ENCODE measurements at places on chromosomes 7 and 10. TPM values are rescaled to one million over a fixed set of nuclear protein-coding genes. Genes with fewer than 3 reads are reported as not detected.

DNA sequence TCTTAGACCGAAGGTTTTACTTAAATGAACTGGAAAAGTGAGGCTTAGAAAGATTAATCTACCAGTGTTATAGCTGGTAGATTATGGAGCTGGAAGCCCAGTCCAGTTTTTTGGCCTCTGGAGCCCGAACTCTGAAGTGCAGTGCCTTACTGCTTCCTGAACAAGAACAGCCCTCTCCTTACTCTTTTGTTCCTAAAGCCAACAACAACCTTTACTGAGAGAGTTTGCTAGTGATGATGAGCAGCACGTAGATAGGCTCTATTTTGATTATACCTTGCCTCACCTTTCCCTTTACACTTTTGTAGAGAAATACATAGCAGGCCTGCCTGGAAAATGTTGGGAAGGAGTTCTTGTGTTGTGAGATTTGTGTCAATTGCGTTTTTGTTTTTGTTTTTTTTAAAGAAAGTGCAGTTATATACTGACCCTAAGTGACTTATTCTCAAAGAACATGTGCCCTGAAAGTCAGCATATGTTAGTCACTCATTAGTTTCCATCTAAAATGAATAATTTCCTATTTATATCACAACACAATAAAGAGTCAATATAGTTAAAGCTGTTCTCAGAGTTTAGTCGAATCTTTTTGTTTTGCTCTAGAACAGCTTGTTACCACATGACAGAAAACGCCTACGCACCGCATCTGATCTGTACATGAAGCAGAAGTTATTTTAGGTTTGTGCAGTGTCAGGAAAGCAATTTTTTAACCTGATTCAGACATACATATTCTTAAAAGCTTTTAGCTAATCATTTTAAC, 33.0 kb downstream of the PLEKHA1 start:
- no peak for DNase-seq

GRCh38 chr10:58305821-58306220, 29.0 kb upstream of the UBE2D1 start:
- no peak for DNase-seq

DNA sequence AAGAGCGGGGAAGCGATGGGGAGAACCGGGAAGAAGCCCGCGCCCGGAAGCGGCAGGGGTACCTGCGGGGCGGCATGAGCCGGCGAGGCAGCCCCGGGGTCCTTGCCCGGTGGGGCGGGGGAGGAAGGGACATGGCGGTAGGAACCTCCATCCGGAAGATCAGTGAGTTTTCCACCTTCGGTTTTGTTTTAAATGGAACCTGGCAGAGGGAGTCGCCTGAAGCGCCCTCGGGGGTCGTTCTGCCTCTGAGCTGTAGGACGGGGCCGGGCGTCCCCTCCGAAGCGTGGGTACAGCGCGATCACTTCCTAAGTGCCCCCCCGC, 471 bp downstream of the PFKP start:
- DNase-seq = no peak

The CALML5 gene
- total RNA-seq = not detected

- DNase-seq = no peak
Observed at GRCh38 chr10:22494007-22494406, 148.7 kb downstream of the SPAG6 start.

- peak; percentile 26 for DNase-seq
Observed at GRCh38 chr7:24718977-24719491, 38.2 kb downstream of the GSDME start.

DNA sequence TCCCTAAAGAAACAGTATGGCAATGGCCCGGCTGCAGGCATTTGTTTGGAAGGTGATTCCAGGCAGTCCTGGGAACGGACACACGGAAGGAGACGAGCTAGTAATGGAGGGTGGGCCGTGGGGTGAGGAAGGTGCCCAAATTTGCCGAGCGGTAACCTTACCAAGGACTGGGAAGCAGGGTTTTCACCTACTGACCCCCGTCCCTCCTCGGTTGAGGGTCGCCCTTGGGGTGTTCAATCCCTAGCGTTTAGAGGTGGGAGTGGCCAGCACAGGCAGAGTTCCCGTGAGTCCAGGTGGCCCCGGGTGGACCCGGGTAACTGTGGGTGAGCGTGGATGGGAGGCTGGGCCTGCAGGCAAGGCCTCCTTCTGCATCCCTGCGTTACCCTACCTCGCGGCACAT, 198.8 kb downstream of the TCERG1L start:
- no peak for DNase-seq

GRCh38 chr10:61478621-61479312, 25.6 kb upstream of the TMEM26 start:
- DNase-seq = no peak

The CYP2C19 gene
- total RNA-seq = 0.37 TPM

DNA sequence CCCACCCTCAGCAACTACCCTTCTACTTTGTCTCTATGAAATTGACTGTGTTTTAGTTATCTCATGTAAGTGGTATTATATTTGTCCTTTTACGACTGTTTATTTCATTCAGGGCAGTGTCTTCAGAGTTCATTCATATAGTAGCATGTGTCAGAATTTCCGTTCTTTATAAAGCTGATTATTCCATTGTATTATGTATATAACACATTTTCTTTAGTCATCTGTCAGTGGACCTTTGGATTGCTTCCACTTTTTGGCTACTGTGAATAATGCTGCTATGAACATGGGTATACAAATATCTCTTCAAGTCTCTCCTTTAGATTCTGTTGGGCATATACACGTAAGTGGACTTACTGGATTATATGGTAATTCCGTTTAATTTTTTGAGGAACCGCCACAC, 14.5 kb downstream of the SLF2 start:
- no peak for DNase-seq

- no peak for DNase-seq
Observed at GRCh38 chr7:28661826-28662595, 249.7 kb downstream of the CREB5 start.

DNA sequence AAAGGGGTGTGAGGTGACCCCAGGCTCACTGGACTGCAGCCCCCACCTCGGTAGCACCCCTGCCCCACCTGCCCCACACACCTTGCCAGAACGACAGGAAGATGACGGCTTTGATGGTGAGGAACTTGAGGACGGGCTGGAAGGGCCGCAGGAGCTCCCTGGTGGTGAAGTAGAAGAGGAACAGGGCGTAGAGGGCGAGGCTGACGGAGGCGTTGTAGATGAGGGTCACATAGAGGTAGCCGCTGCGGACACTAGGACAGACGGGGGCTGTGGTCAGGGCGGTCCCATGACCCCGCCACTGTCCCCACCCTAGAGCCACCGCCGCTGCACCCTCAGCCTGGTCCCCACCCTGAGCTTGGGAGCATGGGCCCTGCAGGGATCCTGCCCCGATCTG, 7.6 kb downstream of the TMEM184A start:
- no peak for DNase-seq

The GPAM gene
- total RNA-seq = 157 TPM

The TMEM176A gene
- 346 TPM for total RNA-seq

- no peak for DNase-seq
Observed at GRCh38 chr10:48634984-48635557, 30.2 kb upstream of the ARHGAP22 start.

DNA sequence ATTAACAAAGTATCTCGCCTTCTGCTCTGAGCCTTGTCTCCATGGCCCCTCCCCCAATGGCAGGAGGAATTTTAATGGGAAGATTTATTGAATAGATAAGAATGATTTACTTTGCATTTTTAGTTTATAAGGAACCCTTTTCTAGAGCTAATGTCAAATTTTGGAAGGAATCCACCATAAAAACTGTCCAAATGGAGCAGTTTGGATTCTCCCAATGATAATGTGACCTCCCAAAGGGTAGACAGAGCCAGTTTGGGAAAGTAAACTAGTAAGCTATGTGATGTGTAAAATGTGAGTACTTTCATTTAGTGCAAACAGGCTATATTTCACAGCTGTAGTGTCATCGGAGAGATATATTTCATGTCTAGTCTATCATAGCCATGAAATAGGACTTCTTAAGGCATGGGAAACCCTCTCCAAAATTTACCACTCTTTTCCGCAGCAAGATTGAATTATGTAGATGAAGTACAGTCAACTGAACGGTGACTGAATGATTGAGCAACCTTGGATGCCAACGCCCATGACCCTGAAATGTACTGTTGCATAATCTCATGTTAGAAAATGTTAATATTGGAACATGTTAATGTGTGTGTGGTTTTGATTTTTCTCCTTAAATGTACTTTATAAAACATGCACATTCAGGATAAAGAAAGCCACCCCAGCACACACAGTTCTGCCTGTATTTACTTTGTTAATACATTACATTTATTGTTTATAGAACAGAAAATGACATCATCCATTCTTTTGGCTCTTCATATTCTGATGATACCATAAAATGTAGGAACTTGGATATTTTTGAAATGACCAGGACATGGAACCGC, 140.6 kb downstream of the NRP1 start:
- DNase-seq = no peak

The PLEKHS1 gene
- not detected for total RNA-seq

GRCh38 chr7:158586499-158587161, 993 bp downstream of the PTPRN2 start:
- DNase-seq = no peak

The PSMC2 gene
- total RNA-seq = 158 TPM

- DNase-seq = peak; percentile 86
Observed at GRCh38 chr7:151080522-151081169, at the start of gene FASTK. TSS of gene FASTK (minus strand) at chr7:151080809. CDS start at chr7:151080766, 43 bp downstream.

GRCh38 chr10:72133517-72133916, 45.2 kb upstream of the SPOCK2 start:
- no peak for DNase-seq

DNA sequence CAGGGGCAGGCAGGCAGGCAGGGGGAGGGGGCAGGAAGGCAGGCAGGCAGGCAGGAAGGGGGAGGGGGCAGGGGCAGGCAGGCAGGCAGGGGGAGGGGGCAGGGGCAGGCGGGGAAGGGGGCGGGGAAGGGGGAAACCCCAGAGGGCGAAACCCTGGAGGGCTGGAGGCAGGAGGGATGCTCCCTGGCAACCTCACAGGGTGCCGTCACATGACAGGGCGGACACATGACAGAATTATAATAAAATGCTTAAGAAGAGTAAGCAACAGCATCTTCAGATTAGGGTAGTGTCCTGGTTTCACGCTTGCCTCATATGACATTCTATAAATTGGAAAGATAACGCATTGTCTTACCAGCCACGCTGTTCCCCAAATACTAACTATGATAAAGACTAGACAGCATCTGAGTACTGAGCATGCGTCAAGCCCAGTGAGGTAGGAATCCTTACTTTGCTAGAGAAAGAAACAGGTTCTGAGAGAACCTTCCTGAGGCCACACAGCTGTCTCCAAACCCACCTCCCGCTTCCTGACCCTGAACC, 131.6 kb downstream of the DIP2C start:
- DNase-seq = no peak

GRCh38 chr7:24609059-24609458, 35.8 kb downstream of the PALS2 start:
- DNase-seq = no peak

DNA sequence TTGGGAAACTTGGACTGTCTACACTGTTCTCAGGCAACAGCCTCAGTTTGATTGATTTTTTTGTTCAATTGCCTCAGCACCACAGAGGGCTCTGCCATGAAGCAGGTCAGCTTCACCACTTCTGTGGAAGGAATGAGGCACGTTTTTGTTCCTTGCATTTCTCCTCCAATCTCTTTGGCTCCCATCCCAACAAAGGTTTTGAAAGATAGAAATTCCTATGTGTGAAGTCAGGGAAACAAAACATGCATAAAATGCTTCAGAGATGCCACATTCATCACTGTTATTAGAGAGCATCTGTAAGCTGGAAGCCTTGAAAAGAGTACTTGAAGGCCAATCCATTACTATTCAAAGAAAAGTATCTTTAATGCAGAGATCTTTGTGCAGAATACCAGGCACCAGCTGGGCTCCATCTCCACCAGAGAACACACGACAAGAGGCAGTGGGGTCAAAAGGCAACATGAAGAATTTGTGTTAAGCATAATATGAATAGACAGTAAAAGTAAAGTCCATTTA, 249.1 kb upstream of the LYZL1 start:
- DNase-seq = no peak

The XRCC2 gene
- total RNA-seq = 0.33 TPM

DNA sequence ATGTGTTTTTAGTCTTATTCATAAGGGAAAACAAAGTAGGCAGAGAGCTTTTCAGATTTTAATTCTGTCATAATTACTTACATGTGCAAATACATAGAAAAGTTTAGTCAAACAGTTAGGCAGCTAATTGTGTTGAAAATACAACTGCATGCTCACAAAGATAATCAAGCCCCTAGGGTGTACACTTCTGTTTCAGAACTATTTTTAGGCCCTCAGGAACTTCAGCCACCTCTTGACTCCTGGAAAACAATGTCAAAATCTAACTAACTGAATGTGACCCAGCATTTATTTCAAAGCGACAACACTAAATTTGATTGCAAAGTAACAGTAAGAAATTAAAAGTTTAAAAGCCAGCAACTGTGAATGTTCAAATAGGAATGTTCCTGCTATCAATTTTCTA, 599.0 kb upstream of the LRRTM3 start:
- DNase-seq = no peak

The PLXDC2 gene
- total RNA-seq = 3.1 TPM

The SEMA3D gene
- 1.1 TPM for total RNA-seq

GRCh38 chr10:112763916-112764520, 186.0 kb upstream of the TCF7L2 start:
- DNase-seq = no peak

The LIPA gene
- total RNA-seq = 65.4 TPM

DNA sequence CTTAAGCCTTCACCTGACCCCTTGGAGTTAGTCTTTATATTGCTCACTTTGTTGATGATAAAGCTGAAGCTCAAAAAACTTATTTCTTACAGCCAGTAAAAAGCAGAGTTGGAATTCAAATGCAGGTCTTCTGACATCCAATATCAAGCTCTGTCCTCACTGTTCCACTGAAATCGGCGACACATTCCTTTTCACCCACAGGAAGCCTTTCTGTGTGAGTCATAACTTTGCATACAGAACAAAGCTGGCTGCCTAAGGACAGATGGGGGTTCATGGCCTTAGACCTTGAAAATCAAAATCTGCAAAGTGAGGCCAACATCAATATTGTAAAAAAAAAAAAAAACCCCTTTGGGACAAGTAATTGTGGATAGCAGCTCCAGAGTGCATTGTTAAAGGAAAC, 21.8 kb upstream of the AKR1B1 start:
- DNase-seq = no peak

- DNase-seq = peak; percentile 67
Observed at GRCh38 chr7:130486114-130486953, 5.6 kb upstream of the MEST start.
